Effector memory CD8-positive, alpha-beta T cell (primary cell): ENCODE measurements at places on chromosomes 2 and 18.

DNA sequence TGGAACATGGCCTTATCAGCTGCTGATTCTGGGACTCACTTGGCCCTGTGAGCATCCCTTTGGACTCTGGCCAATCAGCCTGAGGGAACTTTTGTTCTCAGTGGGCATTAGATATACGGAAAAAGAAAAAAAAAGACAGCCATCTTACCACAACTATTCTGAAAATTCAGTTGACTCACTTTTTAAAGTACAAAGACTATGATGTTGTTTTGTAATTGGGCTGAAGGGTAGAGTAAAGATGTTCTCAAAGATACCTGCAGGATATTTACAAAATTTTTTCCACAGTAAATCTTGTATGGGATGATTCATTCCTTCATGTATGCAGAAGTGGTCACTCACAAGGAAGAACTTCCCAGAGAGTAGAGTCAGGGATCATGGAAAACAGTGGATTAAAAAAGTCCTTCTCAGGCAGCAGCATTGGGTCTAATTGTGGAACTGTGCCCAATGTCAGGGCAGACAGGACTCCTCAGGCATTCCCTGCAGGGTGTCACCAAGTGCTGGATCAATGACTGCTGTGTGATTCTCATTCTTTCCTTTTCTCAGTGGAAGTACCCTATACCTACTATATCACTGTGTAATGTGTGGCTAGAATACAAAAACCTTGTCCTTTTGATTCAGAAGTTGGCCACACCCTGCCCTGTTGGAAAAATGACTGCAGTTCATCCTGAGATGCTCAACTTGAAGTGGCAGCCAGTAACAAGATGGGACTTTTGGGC lies 35.4 kb downstream of the SULT1C4 start:
- no peak for DNase-seq

DNA sequence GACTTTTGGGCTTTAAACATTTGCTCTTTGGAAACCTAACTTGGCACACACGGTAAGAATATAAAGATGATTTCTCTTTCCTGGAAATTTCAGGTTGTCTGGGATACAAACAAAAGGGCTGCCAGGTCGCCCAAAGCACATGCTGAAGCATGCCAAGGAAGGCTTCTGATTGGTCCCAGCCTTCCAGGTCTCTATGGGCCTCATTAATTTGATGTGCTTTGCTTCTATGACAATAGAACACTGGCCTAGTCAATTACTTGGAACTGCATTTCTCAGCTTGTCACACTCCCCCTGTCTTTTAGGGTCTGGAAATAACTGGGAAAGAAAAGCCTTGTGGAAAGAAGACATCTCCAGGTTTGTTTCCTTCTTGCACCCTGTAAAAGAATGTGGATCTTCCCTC lies 228.9 kb downstream of the ADCYAP1 start:
- DNase-seq: no peak

DNA sequence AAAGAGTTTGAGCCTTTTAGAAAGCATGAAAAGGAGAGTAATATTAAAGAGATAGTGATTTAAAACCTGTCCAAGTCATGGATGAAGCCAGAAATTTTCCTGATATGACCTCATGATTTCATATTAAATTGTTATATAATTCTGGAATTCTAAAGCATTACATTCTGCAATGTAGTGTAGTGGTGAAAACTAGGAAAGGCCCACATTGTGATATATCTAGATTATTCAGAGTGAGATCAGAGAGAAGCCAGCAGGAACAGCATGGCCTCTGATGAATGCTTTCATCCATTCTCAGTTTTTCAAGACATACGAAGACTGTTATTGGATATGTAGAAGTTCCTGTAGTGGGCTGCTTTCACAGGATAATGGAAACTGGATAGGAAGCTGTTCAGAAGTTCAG lies 98.8 kb downstream of the LCLAT1 start:
- DNase-seq: no peak

DNA sequence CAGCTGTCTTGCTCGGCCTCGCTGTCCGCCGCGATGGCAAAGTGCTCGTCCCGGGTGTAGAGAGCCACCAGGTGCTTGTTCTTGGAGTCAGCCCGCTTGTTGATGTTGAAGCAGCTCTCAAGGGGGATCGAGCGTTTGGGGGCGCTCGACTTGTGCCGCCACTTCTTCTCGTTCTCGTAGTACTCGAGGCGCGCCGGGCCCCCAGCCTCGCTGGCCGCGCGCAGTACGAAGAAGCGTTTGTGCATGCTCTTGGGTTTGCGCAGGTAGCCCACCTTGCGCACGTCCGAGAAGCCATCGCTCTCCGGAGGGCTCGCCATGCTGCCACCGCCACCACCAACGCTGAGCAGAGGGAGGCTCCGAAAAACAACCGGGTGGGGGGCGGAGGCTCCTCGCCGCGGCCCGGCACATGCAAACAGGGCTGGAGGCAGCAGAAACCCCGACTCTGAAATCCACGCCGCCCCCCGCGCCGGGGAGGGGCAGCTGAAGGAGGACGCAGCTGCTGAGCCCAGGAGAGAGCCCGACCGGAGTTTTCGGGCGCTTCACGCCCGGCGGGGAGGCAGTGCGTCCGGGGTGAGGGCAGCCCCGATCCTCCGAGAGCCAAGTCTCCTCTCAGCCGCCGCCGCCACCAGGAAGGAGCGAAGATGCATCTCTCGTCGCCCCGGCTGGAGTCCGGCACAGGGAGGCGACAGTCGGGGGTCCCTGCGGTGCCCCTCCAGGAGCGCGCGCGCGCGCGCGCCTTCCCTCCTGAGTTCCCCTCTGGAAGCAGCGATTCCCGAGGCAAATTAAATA lies 1.0 kb downstream of the IRS1 start:
- peak; percentile 21 for DNase-seq

DNA sequence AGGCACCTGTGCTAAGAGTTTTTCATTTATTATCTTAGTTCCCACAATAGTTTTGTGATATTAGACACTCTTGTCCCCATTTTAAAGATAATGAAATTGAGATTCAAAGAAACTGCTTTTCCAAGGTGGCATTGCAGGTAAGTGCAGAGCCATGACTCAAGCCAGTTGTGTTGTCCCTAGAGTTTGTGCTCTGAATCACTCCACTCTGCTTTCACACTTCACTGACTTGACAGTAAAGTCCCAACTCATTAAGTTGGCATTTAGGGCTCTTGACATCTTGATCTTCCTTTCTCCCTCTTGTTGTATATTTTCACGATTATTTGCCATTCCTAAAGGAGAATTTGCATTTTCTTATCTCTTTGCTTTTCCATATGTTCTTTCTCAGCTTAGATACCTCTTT lies 114.3 kb downstream of the DIS3L2 start:
- no peak for DNase-seq

GRCh38 chr2:11257078-11257477 lies 87.4 kb downstream of the ROCK2 start:
- no peak for DNase-seq

- DNase-seq: no peak
Measured at GRCh38 chr2:230244211-230244610, 18.7 kb downstream of the SP140 start.

DNA sequence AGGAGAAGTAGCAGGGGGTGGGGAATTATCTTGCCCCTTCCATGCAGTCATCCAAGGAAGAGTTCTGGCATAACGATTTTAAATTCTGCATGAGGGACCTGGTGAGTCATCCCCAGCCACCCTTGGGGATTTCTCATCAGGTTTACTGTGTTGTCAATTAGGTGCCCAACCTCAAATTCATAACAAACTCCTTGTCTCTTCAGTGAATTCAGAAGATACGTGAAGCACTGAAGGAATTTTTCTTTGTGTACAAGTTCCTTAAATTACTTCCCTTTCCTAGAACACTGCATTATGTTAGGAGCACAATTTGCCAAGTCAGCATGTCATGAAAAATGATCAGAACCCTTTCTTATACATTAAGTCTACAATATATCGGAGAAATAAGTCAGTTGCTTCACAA lies 70.8 kb upstream of the NOSTRIN start:
- DNase-seq: no peak

- DNase-seq: no peak
Measured at GRCh38 chr18:12586956-12587355, 71.0 kb downstream of the SPIRE1 start.

GRCh38 chr2:24421668-24422067 lies 61.3 kb upstream of the ITSN2 start:
- DNase-seq: peak; percentile 50

- no peak for DNase-seq
Measured at GRCh38 chr18:7358989-7359726, 128.3 kb downstream of the LRRC30 start.

DNA sequence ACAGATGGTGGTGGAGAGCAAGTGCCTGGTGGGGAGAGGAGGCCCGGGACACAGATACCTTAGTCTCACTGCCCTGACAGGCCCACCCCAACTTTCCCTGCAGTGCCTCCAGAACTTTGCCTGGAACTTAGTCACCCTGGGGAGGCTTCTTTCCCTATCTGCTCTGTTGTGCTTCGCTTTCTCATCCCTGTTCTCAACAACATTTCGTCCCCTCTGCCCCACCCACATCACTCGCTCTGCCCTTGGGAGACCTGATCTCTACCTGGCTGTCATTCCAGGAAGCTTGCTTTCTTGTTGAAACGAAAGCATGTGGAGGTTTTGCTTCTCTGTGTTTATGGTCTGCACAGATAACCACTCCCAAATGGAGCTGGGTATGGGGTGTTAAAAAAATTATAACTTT lies 93.8 kb downstream of the PRKCE start:
- no peak for DNase-seq

DNA sequence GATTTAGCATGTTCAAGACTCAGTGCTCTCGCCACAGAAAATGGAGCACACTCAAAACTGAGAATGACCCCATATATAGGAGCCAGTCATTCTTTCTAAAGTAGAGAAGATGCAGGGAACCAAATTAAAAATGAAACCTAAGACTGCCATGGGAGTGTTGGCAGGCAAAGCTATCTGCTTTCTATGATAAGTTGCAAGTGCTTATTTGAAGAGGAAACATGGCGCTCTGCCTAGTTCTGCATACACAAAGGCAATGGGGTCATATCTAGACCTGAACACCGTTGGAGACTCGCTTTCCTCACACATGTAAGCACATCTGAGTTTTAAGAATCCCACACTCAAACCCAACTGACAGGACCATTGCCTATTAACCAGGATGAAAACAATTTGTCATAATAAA lies 292.5 kb downstream of the ALK start:
- DNase-seq: no peak

DNA sequence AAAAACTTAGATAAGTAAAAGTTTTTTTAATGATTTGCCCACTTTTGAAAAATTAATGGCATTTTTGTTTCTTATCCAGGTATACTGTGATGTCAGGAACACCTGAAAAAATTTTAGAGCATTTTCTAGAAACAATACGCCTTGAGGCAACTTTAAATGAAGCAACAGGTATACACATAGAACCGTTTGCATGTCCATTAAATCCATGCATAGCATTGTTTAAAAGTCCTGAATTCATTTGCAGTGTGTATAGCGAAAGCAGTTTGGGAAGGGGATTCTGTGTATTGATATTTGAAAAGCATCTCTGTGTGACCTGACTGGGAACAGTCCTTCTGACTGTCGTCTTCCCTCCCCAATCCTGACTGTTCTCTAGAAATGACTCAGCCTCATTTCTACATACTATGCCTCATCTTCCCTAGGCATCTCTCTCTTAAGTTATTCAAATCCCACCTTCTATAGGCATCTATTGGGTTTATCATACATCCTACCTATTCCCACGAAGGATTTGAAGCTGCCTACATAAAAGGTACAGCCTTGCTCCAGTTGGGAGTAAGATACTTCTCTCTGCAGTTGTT lies 79.2 kb upstream of the MAP3K20 start:
- DNase-seq: no peak

GRCh38 chr2:30446602-30447148 lies 371 bp upstream of the LCLAT1 start:
- DNase-seq: no peak

DNA sequence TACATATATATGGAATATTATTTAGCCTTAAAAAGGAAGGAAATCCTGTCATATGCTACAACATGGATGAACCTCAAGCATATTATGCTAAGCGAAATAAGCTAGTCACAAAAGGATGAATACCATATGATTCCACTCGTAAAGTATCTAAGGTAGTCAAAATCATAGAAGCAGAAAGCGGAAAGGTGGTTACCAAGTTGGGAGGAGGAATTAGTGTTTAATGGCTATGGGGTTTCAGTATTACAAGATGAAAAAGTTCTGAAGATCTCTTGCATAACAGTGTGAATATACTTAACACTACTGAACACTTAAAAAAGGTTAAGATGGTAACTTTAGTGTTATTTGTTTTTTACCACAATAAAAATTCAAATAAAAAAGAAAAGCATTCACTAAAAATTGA lies 99.0 kb downstream of the MGAT5 start:
- DNase-seq: no peak

GRCh38 chr2:236875906-236876505 lies 209.7 kb upstream of the COPS8 start:
- no peak for DNase-seq

DNA sequence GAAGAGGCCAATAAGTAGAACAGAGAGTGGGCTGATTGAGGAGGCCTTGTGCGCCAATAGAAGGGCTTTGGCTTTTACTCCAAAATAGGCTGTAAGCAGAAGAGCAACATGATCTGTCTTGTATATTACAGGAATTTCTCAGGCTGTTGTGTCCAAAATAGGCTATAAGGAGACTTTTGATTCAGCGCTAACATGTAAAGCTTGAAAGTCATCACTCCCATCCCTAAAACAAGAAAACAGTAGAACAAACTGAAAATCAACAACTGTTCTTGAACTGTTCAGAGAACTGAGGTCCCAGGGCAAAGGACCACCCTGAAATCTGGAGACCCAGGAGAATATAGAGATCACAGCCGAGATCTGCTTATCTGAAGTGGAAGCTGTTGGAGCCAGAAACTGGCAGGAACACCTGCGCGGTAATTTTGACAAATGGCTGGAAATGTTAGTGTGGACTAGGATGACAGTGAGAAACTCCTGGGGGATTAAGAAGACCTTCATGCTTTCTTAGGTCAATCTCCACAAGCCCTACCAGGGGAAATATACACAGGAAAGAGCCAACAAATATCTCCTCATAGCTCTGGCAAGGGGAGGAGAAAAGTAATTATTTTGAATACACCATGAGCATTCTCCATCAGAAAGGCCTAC lies 258.6 kb downstream of the RBM43 start:
- no peak for DNase-seq

- DNase-seq: no peak
Measured at GRCh38 chr2:176164611-176165369, 7.7 kb downstream of the HOXD3 start.

DNA sequence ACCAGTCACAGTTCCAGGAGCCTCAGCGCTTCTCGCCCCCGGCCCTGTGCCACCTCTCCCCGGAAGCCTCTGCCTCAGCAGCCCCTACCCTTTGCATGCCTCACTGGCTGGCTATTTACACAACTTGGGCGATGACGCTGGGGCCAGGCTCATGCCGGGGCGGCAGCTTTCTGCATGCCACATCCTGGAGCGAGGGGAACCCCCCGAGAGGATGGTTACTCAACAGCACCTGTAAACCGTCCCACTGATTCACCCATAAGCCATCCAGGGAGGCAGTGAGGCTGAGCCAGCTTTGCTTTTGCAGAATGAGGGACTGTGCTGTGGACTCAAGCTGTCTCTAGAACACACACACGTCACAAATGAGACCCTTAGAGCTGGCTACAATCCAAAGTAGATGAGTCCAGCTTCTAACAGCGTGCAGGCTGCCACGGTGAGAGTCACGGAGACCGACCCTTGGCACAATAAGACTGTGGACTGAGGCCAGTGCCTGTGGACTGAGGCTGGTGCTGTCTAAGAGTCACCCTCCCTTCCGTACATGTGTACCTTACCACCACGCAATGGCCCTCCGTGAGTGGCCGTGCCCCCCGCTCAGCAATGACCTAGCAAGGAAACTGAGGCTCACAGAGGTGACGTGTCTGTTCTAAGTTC lies 45.6 kb upstream of the ODC1 start:
- DNase-seq: peak; percentile 84
